Brain pericyte (primary cell): ENCODE measurements at places on chromosomes 2 and 18.
A peak's percentile ranks its signal among the peaks of the same experiment; 100 is the strongest.

GRCh38 chr2:96113951-96114350, 2.4 kb downstream of the ADRA2B start:
- DNase-seq = no peak

DNA sequence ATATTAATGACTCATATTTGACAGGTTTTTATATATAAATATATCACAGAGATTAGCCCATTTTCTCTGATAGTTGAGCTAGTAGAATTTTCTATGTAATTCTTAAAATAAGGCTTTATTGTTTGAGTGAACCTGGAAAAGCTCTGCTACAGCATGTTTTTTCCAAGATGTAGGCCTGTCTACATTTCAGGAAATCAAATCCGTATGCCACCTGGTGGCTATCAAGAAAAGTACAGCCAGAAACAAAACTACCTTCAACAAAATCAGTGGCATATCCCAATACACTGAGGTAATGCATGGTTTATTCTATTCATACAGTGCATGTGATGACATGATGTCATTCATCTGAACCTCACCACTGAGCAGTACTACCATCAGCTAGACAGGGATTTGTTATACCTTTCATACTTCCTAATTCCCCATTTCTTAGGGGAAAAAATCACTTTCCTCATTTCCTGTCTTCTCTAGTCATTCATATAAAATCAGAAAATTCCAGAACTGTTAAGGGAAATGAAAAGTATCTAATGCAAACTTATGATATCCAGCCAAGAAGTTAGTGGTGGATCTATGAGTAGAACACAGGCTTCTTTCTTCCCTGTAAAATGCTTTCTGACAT, 310.4 kb upstream of the SYT4 start:
- DNase-seq = no peak

DNA sequence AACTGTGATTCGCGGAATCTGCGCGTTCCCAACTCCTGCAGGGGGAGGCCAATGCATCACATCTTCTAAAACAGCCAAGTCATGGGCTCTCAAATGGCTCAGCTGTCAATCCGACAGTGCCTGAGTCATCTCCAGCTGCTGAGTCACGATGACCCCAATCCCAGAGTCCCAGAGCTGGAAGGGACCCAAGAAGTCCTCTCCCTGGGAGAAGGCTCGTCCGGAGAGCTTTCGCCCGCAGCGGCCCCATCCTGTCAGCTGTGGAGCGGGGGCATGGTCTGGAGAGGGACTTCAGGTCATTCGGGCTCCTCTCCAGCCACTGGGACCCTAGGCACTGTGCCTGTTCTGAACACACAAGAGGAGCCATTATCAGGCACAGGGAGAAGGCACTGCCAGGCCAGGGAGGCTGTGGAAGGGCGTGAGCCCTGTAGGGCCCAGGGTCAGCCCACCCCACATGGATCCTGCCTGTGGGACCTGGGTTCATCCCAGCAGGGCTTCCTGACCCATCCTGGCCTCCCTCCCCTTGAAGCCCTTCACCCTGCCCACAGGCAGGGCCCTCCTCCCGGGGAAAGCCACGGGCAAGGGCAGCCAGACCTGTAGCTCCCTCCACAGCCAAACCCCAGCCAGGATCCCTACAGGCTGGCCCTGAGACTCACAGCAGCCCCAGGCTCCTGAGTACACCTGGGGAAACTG, 47.6 kb upstream of the GPC1 start:
- peak; percentile 91 for DNase-seq

DNA sequence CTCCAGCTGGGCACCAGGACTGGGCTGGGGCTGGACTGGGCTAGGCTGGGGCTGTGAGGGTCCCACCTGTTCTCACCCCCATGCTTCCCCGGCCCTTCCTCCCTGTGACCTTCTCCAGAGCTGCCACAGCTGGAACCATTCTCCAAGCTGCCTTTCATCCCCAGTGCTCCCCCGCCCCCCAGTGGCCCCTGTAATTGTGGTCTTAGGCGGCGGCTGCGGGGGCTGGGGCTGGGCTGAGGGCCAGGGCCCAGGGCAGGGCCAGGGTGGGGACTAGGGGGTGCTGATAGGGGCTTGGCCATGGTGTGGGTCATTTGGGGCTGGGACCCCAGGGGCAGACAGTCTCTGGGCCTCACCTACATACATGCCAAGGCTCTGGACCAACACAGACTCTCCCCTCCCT, 2.8 kb upstream of the WNT10A start:
- DNase-seq = no peak

DNA sequence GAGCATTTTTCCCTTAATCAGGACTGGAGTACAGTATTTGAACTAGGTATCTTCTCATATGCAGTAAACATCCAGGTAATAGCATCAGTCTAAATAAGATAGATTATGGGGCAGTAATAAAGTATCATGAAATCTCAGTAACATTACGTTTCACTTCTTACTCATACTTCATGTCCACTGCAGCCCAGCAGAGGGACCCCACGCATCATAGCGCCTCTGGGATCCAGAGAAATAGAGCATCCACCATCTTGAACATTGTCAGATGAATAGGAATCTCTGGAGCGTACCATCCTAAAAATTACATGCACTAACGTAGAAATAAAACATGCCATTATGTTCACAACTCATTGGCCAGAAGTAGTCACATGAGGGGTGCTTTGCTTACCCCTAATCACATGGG, 499.0 kb downstream of the CPS1 start:
- no peak for DNase-seq

DNA sequence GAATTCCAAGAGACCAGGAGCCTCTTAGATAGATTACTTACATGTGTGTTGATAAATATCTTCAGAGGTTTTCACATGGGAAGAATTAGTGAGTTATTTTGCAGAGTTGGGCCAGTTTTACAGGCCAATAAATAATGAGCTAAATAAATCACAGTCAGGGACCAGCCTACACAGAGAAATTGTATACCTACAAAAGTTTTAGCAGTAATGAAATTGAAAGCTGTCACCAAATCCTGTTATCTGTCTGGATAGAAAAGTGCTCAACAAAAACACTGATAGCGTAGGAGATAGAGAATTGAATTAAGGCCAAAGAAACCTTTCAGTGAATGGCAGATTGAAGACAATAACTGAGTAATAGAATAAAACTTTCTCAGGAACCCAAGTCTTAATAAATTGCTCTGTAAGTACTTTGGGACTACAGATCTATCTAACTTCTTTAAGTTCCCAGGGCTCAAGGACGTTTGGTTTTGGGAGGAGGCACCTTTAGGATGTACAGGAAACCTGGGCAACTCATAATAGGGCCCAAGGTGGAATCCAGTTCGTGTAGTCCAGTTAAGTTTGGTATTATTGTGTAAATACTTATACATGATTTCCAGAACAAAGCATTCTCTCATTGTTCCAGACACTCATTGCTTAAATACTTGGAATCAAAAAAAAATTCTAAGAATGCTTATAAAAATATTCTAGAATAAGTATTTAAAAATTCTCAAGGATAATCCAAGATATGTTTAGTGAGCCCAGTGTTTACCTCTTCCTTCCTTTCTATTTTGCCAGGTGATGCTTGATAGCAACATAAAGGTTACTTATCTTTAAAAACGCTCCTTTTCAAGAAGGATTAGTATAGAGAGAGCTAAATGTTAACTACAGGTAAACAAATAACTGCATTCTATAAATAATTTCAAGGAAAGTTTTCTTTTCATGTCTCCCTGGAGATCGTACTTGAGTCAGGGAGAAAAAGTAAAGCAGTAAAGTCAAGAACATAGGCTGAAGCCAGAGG, 134.5 kb downstream of the NCKAP5 start:
- no peak for DNase-seq

- DNase-seq = no peak
Measured at GRCh38 chr18:49656073-49656692, 94.3 kb downstream of the LIPG start.

DNA sequence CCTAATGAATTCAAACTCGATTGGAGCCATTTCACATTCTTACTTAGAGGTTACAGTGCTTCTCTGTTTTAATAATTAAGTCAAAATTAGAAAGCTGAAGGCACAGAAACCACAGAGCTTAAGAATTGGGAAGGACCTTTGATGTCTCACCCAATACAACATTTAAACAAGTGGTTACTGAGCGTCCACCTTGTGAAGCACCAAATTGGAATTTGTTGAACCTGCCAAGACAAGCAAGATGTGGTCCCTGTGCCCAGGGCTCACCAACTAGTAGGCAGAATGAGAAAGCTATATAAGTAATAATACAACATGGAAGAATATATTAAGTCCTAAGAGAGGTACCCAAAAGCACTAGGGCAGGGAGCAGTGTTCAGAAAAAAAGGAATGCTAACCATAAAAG, 64.5 kb upstream of the NPAS2 start:
- DNase-seq = no peak

DNA sequence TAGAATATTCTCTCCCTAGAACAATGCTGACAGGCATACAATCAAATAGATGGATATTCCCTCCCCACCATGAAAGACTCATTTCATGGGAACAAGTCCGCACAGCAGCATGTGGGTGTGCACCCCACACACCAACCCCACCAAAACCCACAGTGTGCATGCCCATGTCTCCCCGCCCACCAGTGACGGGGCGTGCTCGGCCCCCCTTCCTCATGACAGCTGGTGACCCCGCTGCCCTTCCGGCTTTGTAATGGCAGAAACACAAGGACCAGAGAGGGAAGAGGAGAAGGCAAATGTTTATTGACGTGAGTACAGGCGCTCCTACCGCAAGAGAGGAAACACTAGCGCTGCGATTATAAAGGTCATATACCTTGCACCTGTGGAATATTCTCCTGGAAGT, 30.8 kb upstream of the ODC1 start:
- DNase-seq = no peak

DNA sequence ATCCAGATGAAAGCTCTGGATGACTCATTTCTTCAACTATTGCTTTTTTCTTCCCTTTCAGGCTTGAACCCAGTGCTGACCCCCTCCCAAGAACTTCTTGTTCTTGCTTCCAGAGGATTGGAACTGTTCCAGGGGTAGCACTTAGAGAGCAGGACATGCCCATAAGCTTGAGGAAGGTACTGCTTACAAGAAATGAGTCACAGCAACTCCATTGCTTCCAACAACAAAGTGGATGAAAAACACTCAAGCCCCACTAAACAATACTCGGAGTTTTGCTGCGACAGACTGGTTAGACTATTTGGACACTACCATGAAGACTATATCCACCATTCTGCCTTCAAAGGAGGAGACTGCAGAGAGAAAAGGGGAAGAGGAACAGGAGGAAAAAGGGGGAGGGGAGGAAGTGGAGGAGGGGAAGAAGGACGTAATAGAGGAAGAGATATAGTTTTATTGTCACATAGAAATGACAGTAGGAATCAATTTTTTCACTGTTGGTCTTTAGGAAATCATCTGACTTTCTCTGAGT, 1.6 kb upstream of the EPC2 start:
- DNase-seq = peak; percentile 39

GRCh38 chr2:230893841-230894781, 29.4 kb downstream of the ITM2C start:
- no peak for DNase-seq

- DNase-seq = no peak
Measured at GRCh38 chr2:57105694-57106093, 921.9 kb downstream of the CCDC85A start.

GRCh38 chr18:36942264-36942663, 113.3 kb downstream of the KIAA1328 start:
- DNase-seq = no peak

DNA sequence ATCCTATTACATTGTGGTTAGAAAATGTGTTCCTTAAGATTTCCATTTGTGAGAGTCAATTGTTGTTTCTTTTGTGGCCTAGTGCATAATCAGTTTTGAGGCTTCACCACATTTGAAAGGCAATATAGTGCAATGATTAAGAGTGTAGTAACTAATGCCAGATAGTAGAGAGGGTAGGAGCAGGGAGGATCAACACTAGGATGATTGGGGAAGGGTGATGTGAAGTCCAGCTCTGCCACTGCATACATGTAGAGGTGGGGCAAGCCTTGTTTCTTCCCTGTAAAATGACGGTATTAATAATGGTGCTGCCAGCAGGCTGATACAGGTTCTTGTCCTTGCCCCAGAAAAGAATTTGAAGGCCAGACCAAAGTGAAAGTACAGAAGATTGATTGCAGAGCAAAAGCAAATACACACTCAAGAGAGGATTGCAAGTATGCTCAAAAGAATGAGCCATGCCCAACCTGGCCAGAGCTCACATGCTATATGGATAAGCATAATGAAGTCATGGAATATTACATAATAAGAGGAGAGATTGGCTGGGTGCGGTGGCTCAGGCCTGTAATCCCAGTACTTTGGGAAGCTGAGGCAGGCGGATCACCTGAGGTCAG, 8.0 kb downstream of the SP100 start:
- DNase-seq = no peak

DNA sequence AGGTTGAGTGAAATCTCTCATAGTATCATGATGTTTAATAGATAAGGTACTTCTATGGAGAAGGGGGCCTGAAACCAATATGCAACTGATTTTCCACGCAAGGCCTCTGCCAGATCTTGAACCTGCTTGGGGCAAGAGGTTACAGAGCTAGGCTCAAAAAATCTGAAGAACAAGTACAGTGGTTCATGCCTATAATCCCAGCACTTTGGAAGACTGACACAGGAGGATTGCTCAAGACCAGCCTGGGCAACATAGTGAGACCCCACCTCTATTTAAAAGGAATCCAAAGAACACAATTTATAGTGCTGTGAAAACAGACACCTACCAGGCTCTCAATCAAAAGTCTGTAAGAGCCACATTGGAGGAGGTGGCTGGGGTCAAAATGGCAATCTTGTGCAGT, 28.6 kb downstream of the HADHA start:
- DNase-seq = no peak

DNA sequence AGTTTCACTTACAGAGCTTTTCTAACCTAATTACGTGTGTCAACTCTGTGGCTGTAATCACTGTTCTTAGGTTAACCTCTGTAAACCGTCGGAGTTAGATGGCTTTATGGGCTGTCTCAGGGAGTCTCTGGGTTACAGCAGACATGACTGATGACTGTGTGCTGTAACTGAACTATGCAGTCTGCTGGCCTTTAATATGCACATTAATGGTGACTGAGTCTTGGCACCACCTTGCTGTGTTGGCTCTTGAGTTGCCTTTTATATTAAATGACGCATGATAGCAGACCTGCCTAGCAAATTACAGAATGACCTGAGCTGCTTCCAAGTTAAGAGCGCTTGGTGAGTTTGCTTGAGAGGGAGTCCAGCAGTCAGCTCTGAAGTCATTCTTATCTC, 90.1 kb downstream of the ACKR3 start:
- DNase-seq = no peak

DNA sequence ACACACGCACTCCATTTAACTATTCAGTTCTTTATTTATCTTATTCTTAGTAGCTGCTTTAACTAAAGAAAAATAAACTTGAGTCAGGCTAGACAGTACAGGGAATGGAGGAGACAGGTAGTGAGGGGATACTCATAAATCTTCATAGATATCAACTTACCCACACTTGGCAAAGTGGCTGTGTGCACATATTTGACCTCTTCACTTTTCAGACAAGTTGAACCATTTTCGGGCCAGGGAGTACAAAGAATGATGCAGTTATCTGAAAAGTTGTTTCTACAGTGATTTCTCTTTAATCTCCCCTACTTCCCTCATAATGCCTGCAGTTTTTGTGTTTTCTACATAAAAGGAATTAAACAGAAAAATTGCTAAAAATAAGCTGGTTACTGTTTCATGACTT, 307.5 kb downstream of the GULP1 start:
- DNase-seq = no peak
